NCI-H1105 treated with DMSO at 0.1 percent for 48 hours (cell line): ENCODE measurements at places on chromosomes 6 and 20.
A peak's percentile ranks its signal among the peaks of the same experiment; 100 is the strongest.

GRCh38 chr20:51162015-51162414 lies 139.1 kb upstream of the KCNG1 start:
- no peak for DNase-seq

- no peak for DNase-seq
Observed at GRCh38 chr6:169556758-169557548, 144.9 kb downstream of the WDR27 start.

GRCh38 chr20:50313827-50314677 lies 123.4 kb downstream of the CEBPB start:
- DNase-seq: peak; percentile 20

DNA sequence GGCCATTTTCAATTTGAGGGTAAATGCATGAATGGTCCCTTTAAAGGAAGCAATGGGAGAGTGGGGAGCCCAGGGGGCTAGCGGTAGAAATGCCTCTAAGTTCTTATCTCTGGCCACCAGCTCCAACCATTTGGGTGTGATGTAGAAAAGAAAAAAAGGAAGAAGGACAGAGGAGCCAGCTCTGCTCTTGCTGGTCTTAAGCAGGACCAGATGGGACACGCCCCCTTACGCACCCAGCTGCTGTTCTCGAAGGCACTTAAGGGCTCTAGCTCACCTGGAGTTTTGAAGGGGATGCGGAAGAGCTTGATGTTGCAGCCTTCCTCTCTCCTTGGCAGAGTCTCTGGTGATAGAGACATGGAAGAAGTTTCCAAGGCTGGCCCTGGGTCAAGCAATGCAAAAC lies 59.5 kb upstream of the RNF144B start:
- peak; percentile 23 for DNase-seq

GRCh38 chr6:38481851-38482250 lies 157.9 kb downstream of the BTBD9 start:
- DNase-seq: no peak

- peak; percentile 16 for DNase-seq
Observed at GRCh38 chr6:113690281-113691259, 166.6 kb upstream of the MARCKS start.

- no peak for DNase-seq
Observed at GRCh38 chr6:104418125-104418524, 441.6 kb downstream of the HACE1 start.

DNA sequence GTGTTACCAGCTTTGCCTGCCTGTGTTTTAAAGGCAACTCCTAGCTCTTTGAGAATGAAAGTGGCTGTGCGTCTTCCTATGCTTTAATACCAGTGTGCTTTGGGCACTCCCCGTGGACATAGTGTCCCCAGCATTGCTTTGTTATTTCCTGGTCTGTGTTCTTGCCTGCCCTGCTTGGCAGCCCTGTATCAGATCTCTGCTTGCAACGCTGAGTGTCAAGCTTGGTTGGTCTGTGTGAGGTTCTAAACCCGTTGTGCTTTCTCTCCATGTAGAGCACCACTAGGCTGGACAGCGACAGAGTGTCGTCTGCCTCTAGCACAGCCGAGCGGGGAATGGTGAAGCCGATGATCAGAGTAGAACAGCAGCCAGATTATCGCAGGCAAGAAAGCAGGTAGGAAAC lies 80.2 kb downstream of the AFDN start:
- DNase-seq: no peak

- no peak for DNase-seq
Observed at GRCh38 chr20:7080472-7080871, 313.0 kb downstream of the BMP2 start.

DNA sequence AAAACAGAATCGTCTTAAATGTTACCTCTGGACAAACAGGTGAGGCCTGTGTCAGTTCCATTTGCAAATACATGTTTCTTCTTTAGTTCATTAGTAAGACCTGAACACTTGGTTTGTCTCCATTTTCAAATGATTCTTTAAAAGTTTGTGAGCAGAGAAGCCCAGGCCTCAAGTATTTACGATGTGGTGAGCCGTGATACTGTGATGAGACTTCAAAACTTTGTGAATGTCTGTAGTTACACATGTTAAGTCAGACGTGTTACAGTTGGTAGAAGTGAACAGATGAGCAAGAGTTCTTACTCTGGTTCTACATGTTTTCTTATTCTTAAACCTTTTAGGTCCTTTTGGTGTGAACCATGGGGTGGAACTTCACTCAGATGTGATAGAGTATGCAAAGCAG lies 8.5 kb downstream of the PCMTD2 start:
- no peak for DNase-seq

GRCh38 chr20:20535051-20535450 lies 167.1 kb downstream of the INSM1 start:
- DNase-seq: no peak

DNA sequence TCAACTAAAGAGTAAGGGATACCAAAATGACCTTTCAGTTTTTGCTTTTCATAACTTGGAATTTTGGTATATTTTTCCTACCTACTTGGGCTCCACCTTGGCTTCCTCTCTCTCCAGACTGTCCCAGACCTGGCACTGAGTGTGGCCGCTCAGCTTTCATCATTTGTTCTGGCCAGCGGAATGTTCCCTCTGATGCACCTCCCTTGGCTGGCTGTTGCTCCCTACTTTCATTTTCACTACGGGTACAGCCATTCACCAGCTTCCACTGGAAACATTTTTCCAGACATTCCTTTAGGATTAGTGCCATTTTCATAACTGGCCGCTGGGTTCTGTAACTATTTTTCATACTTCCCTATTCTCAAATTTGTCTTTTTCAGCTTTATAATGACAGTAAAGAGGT lies 487.4 kb downstream of the TENT5A start:
- DNase-seq: no peak

- no peak for DNase-seq
Observed at GRCh38 chr20:38599410-38599882, 2.2 kb upstream of the ARHGAP40 start.

GRCh38 chr6:113565306-113565705 lies 291.8 kb upstream of the MARCKS start:
- no peak for DNase-seq

DNA sequence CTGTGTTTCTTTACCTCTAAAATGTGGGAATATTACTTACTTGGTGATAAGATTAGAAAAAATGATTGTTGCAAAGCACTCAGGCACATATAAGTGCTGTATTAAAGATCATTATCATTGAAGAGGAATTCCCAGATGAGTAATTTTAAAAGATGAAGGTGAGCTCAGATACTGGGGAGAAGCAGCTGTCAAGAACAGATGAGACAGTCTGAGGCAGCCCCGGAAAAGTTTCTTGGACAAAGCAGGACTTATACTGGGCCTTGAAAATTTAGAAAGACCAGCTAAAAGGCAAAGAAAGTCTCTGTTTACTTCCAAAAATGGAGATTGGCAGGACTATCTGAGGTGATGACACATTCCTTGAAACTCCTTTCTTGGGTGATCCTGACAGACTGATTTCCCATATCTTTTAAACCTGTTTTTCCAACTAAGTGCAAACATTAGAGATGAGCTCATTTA lies 93.8 kb upstream of the MARCKS start:
- DNase-seq: no peak

DNA sequence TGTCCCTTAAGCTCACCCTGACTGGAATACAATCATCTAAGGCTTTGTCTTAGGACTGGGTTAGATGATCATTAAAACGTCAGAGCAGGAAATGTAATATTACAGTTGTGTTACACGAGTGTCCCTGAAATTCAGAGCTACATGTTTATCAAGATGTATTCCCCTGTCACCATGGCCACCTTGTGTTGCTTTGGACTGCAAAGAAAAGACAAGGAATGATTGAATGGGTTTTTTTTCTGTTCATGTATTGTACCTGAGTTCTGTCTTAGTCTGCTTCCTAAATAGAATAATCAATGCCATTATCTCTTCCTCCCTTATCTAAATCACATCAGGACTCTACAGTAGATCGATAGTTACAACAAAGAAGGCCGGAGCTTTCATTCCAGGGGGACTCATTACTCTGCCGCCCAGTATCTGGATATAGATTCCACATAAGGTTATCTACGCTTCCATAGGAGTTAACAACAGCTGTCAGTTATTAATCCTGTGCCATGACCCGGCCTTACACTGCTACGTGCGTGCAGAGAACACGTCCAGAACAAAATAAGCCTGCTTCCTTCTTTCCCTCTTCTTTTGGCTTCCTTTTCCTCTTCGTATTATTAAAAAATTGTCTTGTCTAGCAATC lies 274.1 kb upstream of the SASH1 start:
- no peak for DNase-seq

GRCh38 chr6:132204591-132204990 lies 196.7 kb downstream of the MOXD1 start:
- no peak for DNase-seq

DNA sequence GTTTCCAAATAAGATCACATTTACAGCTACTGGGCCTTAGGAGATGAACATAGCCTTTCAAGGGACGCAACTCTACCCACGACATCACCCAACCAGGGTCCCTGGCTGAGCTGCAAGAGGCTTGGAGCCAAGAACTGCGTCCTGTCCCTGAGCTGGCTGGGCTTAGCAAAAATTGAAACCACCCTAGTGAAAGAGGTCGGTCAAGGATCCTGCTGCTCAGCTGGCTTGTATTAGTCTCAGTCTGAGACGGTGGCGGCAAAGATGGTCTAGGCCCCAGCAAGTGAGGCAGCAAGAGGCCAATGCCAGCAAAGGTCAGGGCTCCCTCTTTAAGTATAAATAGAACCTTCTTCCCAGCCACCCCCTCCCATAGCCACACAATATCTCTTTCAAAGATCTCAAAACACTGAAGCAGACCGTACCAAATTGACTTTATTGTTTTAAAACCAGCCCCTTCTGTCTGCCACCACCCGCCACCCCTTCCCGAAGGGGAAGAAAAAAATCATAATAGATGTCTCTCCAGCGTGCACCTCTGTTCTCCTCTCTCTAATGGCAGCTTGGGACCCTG lies 140.5 kb downstream of the EYA2 start:
- DNase-seq: no peak

- DNase-seq: no peak
Observed at GRCh38 chr6:144149558-144149893, 791 bp upstream of the STX11 start.

DNA sequence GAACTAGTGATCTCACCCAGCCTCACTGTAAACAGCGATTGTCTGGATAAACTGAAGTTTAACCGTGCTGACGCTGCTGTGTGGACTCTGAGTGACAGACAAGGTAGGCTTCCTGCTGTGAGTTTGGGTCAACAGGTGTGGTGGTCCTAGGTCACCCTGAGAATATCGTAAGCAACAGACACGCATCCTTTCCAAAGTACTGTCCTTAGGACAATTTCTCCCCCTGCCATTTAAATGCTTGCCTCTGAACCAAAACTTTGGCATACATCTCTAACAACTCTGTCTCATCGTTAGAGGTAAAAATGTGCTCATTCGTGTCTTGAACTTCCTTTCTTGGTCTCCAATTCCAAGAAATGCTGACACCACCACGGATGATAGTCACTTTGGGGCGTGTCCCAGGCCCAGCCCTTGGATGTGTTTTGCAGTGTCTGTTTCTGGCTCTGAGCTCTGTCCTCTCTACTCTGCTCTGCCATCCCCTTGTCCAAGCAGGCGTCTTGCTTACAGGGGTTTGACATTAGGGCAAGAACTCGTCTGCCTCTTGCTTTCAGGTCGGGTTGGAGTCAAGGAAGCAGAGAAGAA lies 95.5 kb downstream of the EYA2 start:
- DNase-seq: no peak

- no peak for DNase-seq
Observed at GRCh38 chr20:41049451-41049850, 20.8 kb downstream of the TOP1 start.

GRCh38 chr6:111471533-111471932 lies 11.5 kb downstream of the REV3L start:
- DNase-seq: no peak

DNA sequence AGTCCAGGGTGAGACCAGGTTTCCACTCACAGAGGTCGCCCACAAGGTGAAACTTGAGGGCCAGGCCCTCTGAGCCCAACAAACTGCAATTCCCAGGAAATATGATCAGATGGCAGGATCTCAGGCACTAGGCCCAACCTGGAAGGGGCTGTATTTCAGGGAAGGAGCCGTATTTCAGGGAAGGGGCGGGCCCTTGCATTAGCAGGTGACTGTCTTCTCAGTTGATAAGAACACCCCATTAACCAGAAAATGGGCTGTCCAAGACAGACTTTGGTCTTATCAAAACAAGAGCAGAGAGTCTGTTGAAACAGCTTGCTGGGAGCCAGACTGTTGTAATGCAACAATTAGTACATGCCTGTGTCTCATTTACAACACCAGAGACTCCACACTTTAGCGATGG lies 10.9 kb upstream of the BNIP5 start:
- no peak for DNase-seq

- no peak for DNase-seq
Observed at GRCh38 chr20:58277578-58278472, 31.7 kb upstream of the RAB22A start.

GRCh38 chr6:76166874-76167273 lies 94.4 kb upstream of the IMPG1 start:
- DNase-seq: no peak

- no peak for DNase-seq
Observed at GRCh38 chr20:41978875-41979274, 360.7 kb upstream of the CHD6 start.

- no peak for DNase-seq
Observed at GRCh38 chr6:127191716-127192115, 73.2 kb downstream of the RSPO3 start.

GRCh38 chr6:38460186-38460585 lies 179.5 kb downstream of the BTBD9 start:
- no peak for DNase-seq

GRCh38 chr6:43308101-43308989 lies at the start of gene CRIP3:
CRIP3 (minus strand) TSS chr6:43308826; CDS start chr6:43308792, 34 bp downstream.
- peak; percentile 76 for DNase-seq
